ENCODE measurements at places on chromosomes 7 and 10.

DNA sequence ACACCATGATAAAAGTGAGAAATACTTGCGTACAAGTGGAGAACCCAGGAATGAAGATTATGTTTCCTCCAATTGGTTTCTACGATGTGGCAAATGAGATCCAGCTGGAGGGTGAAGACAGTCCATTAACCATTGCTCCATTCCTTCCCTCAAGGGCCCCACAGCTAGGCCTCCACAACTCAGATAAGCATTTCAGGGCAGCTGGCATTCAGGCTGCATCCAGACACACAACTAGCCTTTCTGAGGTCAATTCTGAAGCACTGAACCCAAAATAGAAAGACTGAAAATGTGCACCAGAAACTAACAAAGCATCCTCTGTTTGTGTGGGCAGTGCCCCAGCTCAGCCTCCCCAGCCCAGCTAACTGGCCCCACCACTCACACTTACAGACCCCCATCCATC is 94.8 kb downstream of the GSAP start:
- DNase-seq = no peak
- H3K36me3 ChIP-seq = peaks cover 16% of the 10 kb centered on the region
- H3K4me3 ChIP-seq = no peak overlapping the region
- H3K27me3 ChIP-seq = no peaks in the 10 kb centered on the region
- no peak overlapping the region for H3K27ac ChIP-seq

GRCh38 chr10:16853201-16853600 is 36.0 kb upstream of the RSU1 start:
- no peak overlapping the region for H3K27ac ChIP-seq
- H3K27me3 ChIP-seq = no peaks in the 10 kb centered on the region
- DNase-seq = no peak
- H3K36me3 ChIP-seq = no peaks in the 10 kb centered on the region

DNA sequence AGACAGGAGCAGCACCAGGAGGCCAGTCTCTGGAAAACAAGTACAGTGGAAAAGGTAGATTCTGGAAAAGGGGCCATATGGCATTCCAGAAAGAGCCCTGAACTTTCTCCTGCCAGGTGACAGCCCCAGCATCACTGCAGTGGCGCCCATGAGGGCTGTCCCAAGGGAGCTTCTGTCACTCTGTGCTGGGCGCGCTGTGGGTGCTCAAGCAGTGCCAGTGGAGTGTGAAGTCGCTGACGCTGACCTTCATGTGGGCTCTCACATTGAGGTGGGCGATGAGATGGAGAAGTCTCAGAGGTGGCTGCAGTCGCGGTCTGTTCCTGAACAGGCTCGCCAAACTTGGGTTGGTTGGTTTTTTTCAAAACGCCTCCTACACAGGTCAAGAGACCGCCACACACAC is 38.2 kb downstream of the FKBP6 start:
- H3K36me3 ChIP-seq = no peaks in the 10 kb centered on the region
- no peaks in the 10 kb centered on the region for H3K4me1 ChIP-seq
- no peak overlapping the region for H3K27ac ChIP-seq
- no peak for DNase-seq

GRCh38 chr10:131946880-131947279 is 34.8 kb downstream of the BNIP3 start:
- DNase-seq = no peak
- H3K4me1 ChIP-seq = peaks cover 13% of the 10 kb centered on the region
- H3K27me3 ChIP-seq = no peaks in the 10 kb centered on the region
- peaks cover 88% of the 10 kb centered on the region for H3K36me3 ChIP-seq

DNA sequence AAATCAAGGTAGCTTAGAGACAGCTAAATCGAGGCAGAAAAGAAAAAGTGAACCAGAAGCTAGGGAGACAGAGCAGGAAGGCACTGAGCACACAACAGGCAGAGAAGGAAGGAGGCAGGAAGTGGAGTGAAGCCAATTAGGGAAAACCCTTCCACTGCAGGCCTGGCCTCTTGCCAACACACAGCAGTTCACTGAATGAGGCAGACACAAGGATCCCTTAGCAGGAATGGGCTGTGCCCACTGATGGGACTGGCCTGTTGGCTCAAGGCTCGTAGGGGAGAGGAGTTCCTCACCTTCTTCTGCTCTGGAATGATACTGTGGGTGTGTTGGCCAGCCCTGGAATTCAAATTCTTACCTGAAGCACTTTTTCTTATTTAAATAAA is 220.3 kb upstream of the STK17A start:
- no peak for DNase-seq
- H3K27me3 ChIP-seq = no peaks in the 10 kb centered on the region
- no peaks in the 10 kb centered on the region for H3K36me3 ChIP-seq
- no peak overlapping the region for H3K27ac ChIP-seq

DNA sequence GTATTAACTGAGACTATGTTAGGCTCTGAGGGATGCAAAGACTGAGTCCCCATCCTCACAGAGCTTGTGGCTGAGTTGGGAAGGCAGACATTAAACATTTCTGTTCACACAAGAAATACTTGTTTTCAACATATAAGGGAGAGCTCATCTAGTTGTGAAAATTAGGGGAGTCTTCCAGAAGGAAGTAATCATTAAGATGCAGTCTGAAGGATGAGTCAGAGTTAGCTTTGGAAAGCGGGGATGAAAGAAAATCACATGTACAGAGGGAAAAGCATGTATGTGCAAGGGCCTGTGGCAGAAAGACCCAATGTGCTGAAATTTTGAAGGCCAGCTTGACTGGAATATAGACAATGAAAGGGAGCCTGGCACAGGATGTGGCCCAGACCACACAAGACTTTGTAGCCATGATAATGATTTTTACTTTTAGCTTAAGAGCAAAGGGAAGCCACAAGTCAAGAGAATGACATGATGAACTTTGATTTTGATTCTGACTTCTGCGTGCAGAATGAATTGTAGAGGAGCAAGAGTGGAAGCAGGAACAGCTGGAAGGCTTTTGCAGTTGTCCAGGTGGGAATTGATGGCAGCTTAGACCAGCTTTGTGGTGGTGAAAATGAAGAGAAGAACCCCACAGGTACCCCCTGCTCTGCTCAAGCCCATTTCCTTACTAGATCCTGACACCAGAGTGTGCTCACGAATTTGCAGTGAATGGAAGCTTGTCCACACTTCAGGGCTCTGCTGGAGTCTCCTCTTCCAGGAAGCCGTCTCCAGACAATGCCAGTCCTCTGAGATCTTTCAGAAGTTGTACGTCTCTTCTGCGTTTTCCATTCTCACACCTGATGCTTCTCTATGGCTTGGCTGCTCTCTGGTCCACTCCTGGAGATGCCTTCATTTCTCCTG is 115.6 kb downstream of the ATXN7L1 start:
- no peaks in the 10 kb centered on the region for H3K36me3 ChIP-seq
- H3K27me3 ChIP-seq = no peaks in the 10 kb centered on the region
- no peak overlapping the region for H3K27ac ChIP-seq
- no peak for DNase-seq
- peaks cover 8% of the 10 kb centered on the region for H3K4me1 ChIP-seq

GRCh38 chr10:66927251-66927935 is 1.6 kb downstream of the LRRTM3 start:
- peak overlapping the region; percentile 35 for H3K4me3 ChIP-seq
- peaks cover 9% of the 10 kb centered on the region for H3K27me3 ChIP-seq
- no peaks in the 10 kb centered on the region for H3K4me1 ChIP-seq
- H3K27ac ChIP-seq = no peak overlapping the region

GRCh38 chr10:23433701-23434100 is 5.2 kb upstream of the OTUD1 start:
- H3K27me3 ChIP-seq = no peaks in the 10 kb centered on the region
- H3K36me3 ChIP-seq = no peaks in the 10 kb centered on the region
- no peak for DNase-seq
- H3K4me3 ChIP-seq = no peak overlapping the region
- peaks cover 7% of the 10 kb centered on the region for H3K4me1 ChIP-seq
- H3K27ac ChIP-seq = no peak overlapping the region

- H3K4me3 ChIP-seq = no peak overlapping the region
- peaks cover 28% of the 10 kb centered on the region for H3K4me1 ChIP-seq
These were observed 172.6 kb upstream of the PRPS1L1 start for GRCh38 chr7:18200266-18200665.

GRCh38 chr7:83614112-83614511 is 34.8 kb downstream of the SEMA3E start:
- no peaks in the 10 kb centered on the region for H3K27me3 ChIP-seq
- H3K4me1 ChIP-seq = no peaks in the 10 kb centered on the region
- H3K27ac ChIP-seq = no peak overlapping the region
